ENCODE measurements at places on chromosomes 7 and 10.

GRCh38 chr10:98077223-98077622, 46.8 kb upstream of the CRTAC1 start:
- no peak for DNase-seq

- DNase-seq, result no peak
These were observed 4.0 kb upstream of the GPAM start for GRCh38 chr10:112187527-112187926.

DNA sequence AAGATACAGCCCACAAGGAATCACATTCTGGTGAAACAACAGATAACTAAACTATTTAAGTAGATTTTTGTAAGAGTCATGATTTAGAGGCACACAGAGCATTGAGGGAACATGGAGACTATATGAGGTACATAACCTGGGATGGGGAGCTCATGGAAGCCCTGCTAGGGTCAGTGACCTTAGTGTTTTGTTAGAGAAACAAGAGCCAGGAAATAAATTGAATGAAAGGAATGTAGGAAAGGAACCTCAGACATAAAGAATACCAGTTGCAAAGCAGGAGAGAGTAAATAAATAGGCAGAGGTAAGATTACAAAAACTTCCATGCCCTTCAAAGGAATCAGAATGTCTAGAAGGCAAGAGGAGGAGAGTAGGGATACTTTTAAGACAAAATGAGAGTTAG, 1076.9 kb downstream of the CNTNAP2 start:
- no peak for DNase-seq

DNA sequence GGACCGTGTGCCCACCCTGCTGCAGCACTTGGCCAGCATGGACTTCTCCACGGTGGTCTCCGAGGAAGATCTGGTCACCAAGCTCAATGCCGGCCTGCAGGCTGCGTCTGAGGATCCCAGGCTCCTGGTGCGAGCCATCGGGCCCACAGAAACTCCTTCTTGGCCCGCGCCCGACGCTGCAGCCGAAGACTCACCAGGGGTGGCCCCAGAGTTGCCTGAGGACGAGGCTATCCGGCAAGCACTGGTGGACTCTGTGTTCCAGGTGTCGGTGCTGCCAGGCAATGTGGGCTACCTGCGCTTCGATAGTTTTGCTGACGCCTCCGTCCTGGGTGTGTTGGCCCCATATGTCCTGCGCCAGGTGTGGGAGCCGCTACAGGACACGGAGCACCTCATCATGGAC, 1.4 kb downstream of the RBP3 start:
- no peak for DNase-seq

DNA sequence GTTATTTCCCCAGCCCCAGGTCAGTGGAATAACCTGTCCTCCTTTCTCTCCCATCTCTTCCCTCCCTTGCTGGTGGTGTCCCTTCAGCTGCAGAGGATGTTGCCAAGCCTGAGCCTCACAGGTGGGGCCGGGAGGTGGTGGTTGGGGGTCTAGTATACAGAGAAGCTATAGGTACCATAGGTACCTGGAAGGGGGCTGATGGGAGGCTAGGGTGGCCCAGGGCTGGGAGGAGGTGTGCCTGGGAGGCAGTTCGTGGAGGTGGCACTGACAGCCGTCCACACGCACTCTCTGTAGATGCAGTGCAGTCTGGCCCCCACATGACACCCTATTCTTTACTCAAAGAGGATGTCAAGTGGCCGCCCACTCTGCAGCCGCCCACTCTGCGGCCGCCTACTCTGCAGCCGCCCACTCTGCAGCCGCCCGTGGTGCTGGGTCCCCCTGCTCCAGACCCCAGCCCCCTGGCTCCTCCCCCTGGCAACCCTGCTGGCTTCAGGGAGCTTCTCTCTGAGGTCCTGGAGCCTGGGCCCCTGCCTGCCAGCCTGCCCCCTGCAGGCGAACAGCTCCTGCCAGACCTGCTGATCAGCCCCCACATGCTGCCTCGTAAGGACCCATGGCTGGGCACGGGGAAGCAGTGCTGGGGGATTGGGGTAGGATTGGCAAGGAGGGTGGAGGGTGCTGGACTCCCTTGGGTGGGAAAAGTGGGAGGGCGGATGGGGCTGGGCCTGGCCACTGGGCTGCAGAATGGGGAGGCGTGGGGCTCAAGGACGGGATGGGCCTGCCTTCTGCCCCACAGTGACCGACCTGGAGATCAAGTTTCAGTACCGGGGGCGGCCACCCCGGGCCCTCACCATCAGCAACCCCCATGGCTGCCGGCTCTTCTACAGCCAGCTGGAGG, 9.5 kb downstream of the IRF5 start:
- DNase-seq, result no peak

DNA sequence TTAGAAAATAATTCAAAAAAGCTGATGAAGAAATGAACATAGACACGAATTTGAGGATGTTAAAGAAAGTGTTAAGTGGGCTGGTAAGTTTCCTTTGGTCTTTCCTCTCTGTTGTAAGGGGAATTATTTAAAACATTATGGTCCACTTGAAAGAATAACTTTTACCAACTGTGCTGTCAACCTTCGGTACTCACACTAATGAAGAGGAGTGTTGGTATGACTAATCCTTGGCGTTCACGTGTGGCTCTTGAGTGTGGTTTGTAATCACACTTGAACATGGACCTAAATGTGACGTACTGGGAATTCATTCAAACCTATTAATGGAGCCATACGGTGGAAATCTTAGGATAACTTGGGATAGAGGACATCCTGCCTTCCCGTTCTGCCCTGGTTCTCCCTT, 41.3 kb downstream of the TBXAS1 start:
- DNase-seq, result no peak

Measured in NCI-H2107 (cell line).